ENCODE measurements at places on chromosomes 7 and 10. TPM values are rescaled to one million over a fixed set of nuclear protein-coding genes. Genes with fewer than 3 reads are reported as not detected.

The ABI1 gene
- total RNA-seq, result 55.4 TPM

The CXCL12 gene
- total RNA-seq, result not detected

The KLF14 gene
- total RNA-seq, result not detected

The ENKUR gene
- total RNA-seq, result not detected

The COMTD1 gene
- total RNA-seq, result 39.8 TPM

The WBP1L gene
- 23.9 TPM for total RNA-seq

The GIMAP8 gene
- 9.9 TPM for total RNA-seq

The RADIL gene
- total RNA-seq, result not detected
